Dermis microvascular lymphatic vessel endothelial cell (primary cell): ENCODE measurements at places on chromosomes 13 and 19.

GRCh38 chr19:30653646-30654386, 281.6 kb downstream of the ZNF536 start:
- no peak for DNase-seq

GRCh38 chr13:51361106-51361505, 21.6 kb downstream of the SERPINE3 start:
- no peak for DNase-seq

- DNase-seq, result no peak
These were observed 20.9 kb upstream of the MATK start for GRCh38 chr19:3807131-3807480.

DNA sequence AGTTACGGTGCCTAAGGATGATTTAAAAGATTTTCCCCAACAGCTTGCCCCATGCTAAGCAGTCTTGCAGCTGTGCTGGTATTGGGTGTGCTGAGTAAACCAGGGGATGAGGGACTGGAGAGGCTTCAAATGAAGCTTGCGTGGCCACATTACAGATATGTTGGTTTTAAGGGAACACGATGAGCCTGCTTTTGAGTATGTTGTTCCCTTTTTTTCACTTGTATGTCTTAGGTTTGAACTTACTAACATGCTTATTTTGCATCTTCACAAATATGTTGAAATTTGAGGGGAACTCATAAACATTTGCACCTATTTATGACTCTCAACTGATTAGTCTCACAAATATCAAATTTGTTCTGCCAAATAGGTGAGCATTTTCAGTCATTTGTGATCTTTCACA, 2.0 kb upstream of the IL17D start:
- DNase-seq, result no peak

GRCh38 chr19:48661711-48662090, 11.1 kb downstream of the NTN5 start:
- DNase-seq, result no peak

DNA sequence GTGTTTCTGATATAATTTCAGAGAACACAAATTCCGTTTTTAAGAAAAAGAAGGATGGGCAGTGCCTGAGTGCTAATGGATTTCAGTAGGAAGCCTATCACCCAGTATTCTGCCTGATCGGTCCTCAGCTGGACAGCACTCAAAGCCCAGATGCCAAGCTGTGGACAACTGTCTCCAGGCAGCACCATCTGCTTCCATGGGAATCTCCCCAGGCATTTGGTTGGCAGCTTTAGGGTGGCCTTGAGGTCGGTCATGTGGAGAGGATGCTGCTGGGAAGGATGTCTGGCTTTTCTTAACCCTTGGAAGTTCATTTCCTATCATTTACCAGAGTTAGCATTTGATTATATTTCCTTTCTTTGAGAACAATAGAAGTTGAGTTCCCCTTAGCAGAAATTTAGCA, 311.7 kb downstream of the TBC1D4 start:
- peak; percentile 45 for DNase-seq

- DNase-seq, result peak; percentile 69
These were observed 5.4 kb upstream of the TRIM28 start for GRCh38 chr19:58538257-58539168.
